ENCODE measurements at places on chromosomes 7 and 10.

DNA sequence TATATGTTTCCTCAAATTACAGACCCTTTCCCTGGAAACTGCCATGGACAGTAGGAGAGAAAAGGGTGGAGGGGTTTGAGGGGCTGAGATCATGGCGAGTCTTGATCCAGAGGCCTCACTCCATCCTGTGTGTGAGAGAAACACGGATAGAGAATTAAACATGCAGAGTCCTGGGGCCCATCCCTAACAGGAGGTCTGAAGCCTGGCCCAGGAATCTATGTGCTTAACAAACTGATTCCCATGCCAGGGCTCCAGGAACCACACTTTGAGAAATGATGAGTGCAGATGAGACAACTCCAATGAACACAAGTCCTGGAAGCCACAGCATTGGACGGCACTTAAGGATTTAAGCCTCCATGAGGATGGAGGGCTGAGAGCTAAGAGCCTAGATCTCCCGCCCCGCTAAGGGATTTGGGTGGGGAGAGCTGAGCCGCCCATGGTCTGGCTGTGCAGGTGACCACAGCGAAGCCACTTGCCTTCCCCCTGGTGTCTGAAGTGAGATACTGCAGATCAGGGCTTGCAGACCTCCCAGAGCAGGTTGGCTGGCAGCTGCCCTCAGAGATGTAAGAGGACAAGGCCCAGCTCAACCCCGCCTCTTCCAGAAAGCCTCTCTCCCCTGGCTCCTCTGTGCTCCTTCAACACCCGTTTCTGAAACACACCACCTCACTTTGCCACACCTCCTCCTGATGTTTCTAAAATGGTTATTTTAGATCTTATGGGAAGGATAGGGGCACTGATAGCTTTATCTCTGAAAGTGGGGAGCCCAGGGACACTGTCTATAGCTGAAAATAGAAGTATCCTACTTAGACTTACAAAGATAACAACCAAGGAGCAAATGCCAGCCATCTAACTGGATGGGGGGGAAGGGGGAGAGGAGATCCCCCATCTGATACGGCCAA, 24.8 kb upstream of the EIF5AL1 start:
- H3K4me1 ChIP-seq, result peaks cover 44% of the 10 kb centered on the region
- no peak for DNase-seq
- H3K27me3 ChIP-seq, result no peaks in the 10 kb centered on the region
- no peak overlapping the region for H3K4me3 ChIP-seq
- H3K36me3 ChIP-seq, result no peaks in the 10 kb centered on the region

- no peak overlapping the region for H3K4me3 ChIP-seq
- no peaks in the 10 kb centered on the region for H3K27me3 ChIP-seq
- H3K27ac ChIP-seq, result no peak overlapping the region
- no peaks in the 10 kb centered on the region for H3K36me3 ChIP-seq
- H3K4me1 ChIP-seq, result no peaks in the 10 kb centered on the region
- DNase-seq, result no peak
Observed at GRCh38 chr7:25885057-25885576, 266.9 kb upstream of the NFE2L3 start.

DNA sequence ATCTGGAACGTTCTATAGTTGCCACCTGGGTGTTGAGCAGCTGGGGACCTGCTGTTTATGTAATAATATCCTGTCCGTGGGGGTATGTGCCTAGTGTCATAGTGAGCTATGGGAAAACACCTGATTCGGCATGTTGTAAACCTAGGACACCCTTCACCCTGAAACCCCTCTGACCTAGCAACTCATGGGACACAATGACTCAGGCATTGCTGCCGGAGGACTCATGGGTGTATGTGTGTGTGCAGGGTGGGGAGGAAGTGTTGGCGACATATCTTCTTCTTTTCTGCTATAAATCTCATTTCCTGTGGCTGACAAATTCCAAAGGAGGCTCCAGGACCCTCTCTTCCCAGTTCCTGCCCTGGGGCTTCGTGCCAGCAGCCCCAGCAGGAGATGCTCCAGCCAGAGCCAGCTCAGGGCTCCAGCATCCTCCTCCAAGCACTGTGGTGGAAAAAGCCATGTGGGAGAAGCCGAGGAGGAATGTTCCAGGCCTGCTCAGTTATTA, 77.0 kb upstream of the PODXL start:
- DNase-seq, result no peak
- no peak overlapping the region for H3K27ac ChIP-seq
- H3K4me1 ChIP-seq, result peaks cover 17% of the 10 kb centered on the region
- no peak overlapping the region for H3K4me3 ChIP-seq
- H3K27me3 ChIP-seq, result no peaks in the 10 kb centered on the region

DNA sequence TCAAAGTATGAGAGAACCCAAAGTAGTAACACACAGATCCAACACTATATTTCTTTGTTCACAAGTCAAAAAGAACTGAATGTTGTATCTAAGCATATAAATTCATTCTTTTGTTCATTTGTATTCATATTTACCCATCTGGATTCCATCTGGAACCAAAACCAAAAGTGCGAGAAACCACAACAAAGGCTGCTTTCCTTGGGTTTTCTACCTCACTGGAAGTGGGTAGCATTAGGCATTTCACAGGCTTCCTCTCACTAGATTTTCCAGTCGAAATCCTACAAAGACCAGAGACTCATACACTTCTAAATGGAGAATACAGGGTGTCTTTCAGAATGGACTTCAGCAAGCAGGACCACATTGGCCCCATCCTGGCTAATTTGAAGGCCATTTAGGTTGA, 109.8 kb upstream of the WNT16 start:
- H3K27me3 ChIP-seq, result no peaks in the 10 kb centered on the region
- no peak overlapping the region for H3K4me3 ChIP-seq
- DNase-seq, result no peak
- H3K4me1 ChIP-seq, result no peaks in the 10 kb centered on the region

GRCh38 chr7:3971323-3971722, 670.3 kb downstream of the SDK1 start:
- DNase-seq, result no peak
- no peaks in the 10 kb centered on the region for H3K27me3 ChIP-seq
- H3K27ac ChIP-seq, result no peak overlapping the region
- H3K36me3 ChIP-seq, result no peaks in the 10 kb centered on the region
- H3K4me1 ChIP-seq, result no peaks in the 10 kb centered on the region

GRCh38 chr10:132306864-132307751, 642 bp downstream of the STK32C start:
- H3K36me3 ChIP-seq, result no peaks in the 10 kb centered on the region
- H3K27ac ChIP-seq, result peak overlapping the region; percentile 36
- H3K27me3 ChIP-seq, result no peaks in the 10 kb centered on the region
- peaks cover 19% of the 10 kb centered on the region for H3K4me1 ChIP-seq
- H3K4me3 ChIP-seq, result peak overlapping the region; percentile 57

- H3K36me3 ChIP-seq, result no peaks in the 10 kb centered on the region
- DNase-seq, result no peak
- H3K27me3 ChIP-seq, result no peaks in the 10 kb centered on the region
- no peaks in the 10 kb centered on the region for H3K4me1 ChIP-seq
Observed at GRCh38 chr7:148319316-148319808, 271.2 kb upstream of the C7orf33 start.

- no peak overlapping the region for H3K27ac ChIP-seq
- H3K4me1 ChIP-seq, result no peaks in the 10 kb centered on the region
- no peaks in the 10 kb centered on the region for H3K27me3 ChIP-seq
Observed at GRCh38 chr10:8095959-8096358, 41.5 kb downstream of the GATA3 start.

DNA sequence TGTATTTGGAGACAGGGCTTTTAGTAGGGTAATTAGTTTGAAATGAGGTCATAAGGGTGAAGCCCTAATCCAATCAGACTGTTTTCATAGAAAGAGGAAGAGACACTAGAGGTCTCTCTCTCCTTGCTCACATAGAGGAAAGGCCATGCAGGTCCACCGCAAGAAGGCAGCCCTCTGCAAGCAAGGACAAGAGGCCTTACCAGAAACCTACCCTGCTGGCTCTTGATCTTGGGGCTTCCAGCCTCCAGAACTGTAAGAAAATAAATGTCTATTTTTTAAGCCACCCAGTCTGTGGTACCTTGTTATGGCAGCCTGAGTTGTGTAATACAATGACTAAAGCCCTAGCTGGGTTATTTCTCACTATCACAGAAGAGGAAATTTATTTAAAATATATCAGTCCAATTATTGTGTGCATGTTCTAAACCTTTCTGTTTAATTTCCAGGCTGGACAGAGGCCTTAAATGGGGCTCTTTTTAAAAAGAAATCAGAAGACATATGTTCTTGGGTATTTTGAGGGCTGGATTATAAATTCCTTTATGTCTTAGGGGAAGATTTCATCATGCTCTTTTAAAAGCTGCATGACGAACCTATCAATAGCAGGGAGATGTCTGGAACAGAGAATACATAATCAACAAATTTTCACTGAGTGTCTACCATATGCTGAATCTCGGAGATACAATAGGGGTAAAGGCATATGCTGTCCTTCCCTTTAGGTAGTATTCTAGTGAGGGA, 12.9 kb upstream of the TMEM26 start:
- DNase-seq, result no peak
- H3K4me3 ChIP-seq, result no peak overlapping the region
- peaks cover 15% of the 10 kb centered on the region for H3K4me1 ChIP-seq

GRCh38 chr7:127393368-127394058, 1.0 kb upstream of the ZNF800 start:
- DNase-seq, result no peak
- H3K4me1 ChIP-seq, result peaks cover 39% of the 10 kb centered on the region
- H3K27me3 ChIP-seq, result no peaks in the 10 kb centered on the region
- H3K27ac ChIP-seq, result peak overlapping the region; percentile 95
- H3K4me3 ChIP-seq, result peak overlapping the region; percentile 100

DNA sequence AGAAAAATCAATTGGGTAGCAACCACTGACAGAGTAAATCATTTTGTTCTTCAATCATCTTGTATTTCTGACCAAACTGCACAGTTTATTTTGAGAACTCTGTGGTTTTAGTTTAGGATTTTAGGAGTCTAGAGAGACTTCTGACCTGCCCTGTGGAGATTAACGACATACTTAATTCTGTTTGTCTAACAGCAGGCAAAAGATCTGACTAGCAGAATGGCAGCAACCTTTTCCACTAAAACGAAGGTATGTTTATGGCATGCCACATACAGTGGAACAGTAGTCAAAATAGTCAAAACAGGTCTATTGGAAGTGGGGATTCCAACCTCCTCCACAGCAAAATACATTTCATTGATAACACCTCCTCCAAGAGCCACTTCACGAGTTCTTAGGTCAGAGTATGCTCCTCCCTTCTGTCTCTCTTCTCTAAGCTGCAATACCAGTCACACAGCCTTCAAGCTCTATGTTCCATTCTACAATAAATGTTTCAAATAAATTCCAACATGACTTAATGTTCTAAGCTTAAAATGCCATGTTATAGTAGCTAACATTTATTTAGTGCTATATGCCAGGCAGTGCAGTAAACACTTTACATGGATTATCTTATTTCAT, 34.4 kb downstream of the NRCAM start:
- no peaks in the 10 kb centered on the region for H3K36me3 ChIP-seq
- no peak overlapping the region for H3K4me3 ChIP-seq
- H3K4me1 ChIP-seq, result no peaks in the 10 kb centered on the region
- no peaks in the 10 kb centered on the region for H3K27me3 ChIP-seq
- no peak overlapping the region for H3K27ac ChIP-seq
- no peak for DNase-seq

- no peak overlapping the region for H3K27ac ChIP-seq
- H3K36me3 ChIP-seq, result no peaks in the 10 kb centered on the region
- H3K4me1 ChIP-seq, result no peaks in the 10 kb centered on the region
- no peaks in the 10 kb centered on the region for H3K27me3 ChIP-seq
- DNase-seq, result no peak
Observed at GRCh38 chr7:146510088-146510680, 393.6 kb downstream of the CNTNAP2 start.

- no peaks in the 10 kb centered on the region for H3K36me3 ChIP-seq
- H3K27me3 ChIP-seq, result no peaks in the 10 kb centered on the region
- H3K4me3 ChIP-seq, result no peak overlapping the region
- H3K27ac ChIP-seq, result no peak overlapping the region
Observed at GRCh38 chr7:86012971-86013370, 630.7 kb upstream of the GRM3 start.

- no peaks in the 10 kb centered on the region for H3K36me3 ChIP-seq
- DNase-seq, result no peak
- no peaks in the 10 kb centered on the region for H3K27me3 ChIP-seq
Observed at GRCh38 chr10:122466951-122467381, 5.6 kb downstream of the HTRA1 start.

- no peak for DNase-seq
- H3K27me3 ChIP-seq, result no peaks in the 10 kb centered on the region
- H3K4me1 ChIP-seq, result no peaks in the 10 kb centered on the region
Observed at GRCh38 chr7:142539901-142540300, 209.4 kb upstream of the PRSS1 start.

GRCh38 chr7:121344497-121344896, 15.7 kb downstream of the WNT16 start:
- no peaks in the 10 kb centered on the region for H3K4me1 ChIP-seq
- H3K4me3 ChIP-seq, result no peak overlapping the region
- H3K27ac ChIP-seq, result no peak overlapping the region
- no peaks in the 10 kb centered on the region for H3K27me3 ChIP-seq

DNA sequence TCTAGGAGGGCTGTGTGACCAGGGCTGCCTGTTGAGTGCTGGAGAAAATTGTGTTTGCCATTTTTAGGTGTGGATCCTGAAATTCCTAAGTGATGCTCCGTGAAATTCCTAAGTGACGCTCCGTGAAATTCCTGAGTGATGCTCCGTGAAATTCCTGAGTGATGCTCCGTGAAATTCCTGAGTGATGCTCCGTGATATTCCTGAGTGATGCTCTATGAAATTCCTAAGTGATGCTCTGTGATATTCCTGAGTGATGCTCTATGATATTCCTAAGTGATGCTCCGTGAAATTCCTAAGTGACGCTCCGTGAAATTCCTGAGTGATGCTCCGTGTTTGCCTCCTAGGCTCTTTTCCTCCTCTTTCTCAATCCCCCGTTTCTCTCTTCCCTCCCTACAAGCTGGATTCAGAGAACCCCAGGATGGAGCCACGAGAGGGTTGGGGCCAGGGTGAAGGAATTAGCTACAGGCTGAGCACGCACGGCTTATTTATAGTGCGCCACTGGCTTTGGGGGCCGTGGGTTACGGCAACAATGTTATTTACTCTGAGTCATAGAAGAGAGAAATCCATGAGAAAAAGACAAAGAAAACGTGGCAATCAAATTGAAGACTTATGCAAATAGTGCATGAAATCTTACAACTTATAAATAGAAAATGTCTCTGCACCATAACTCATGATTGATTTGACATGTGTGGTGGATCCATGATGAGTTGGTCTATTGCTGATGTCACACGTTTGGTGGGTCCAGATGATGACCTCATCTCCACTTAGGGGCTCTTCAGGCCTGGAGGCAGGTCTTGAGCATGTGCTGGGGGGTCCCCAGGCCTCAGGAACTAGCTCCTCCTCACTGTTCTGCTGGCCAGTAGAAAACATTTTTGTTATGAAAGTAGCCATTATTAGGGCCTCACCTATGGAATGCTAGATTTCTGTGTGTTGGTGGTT, 224.6 kb downstream of the WDR37 start:
- H3K27ac ChIP-seq, result no peak overlapping the region
- H3K4me1 ChIP-seq, result no peaks in the 10 kb centered on the region
- no peaks in the 10 kb centered on the region for H3K36me3 ChIP-seq

- no peaks in the 10 kb centered on the region for H3K27me3 ChIP-seq
- no peaks in the 10 kb centered on the region for H3K36me3 ChIP-seq
- H3K4me1 ChIP-seq, result no peaks in the 10 kb centered on the region
- no peak for DNase-seq
- no peak overlapping the region for H3K4me3 ChIP-seq
Observed at GRCh38 chr10:71629131-71629530, 90.4 kb downstream of the C10orf105 start.

- no peaks in the 10 kb centered on the region for H3K27me3 ChIP-seq
- H3K36me3 ChIP-seq, result no peaks in the 10 kb centered on the region
- H3K27ac ChIP-seq, result no peak overlapping the region
- no peak overlapping the region for H3K4me3 ChIP-seq
- DNase-seq, result no peak
Observed at GRCh38 chr7:36025190-36025589, 127.9 kb upstream of the EEPD1 start.

All from vagina (tissue), 2 donors.